ENCODE measurements at places on chromosomes 2 and 18. TPM values are rescaled to one million over a fixed set of nuclear protein-coding genes. Genes with fewer than 3 reads are reported as not detected.

GAREM1 gene
- total RNA-seq = 1.1 TPM

FTCDNL1 gene
- 1.8 TPM for total RNA-seq

COBLL1 gene
- 0.89 TPM for total RNA-seq

IKZF2 gene
- 5.2 TPM for total RNA-seq

TBC1D8 gene
- total RNA-seq = 9.5 TPM

DNAJC5G gene
- total RNA-seq = not detected

CYP26B1 gene
- total RNA-seq = 5.4 TPM

RAB6C gene
- not detected for total RNA-seq

CMPK2 gene
- total RNA-seq = 6.6 TPM

LRRTM1 gene
- total RNA-seq = not detected

CDH19 gene
- total RNA-seq = not detected

MAP3K19 gene
- not detected for total RNA-seq

RGPD8 gene
- total RNA-seq = 7.9 TPM

INO80D gene
- total RNA-seq = 1.1 TPM

- DNase-seq = no peak
Measured at GRCh38 chr2:182298456-182298855, 128.4 kb downstream of the PDE1A start.

DNA sequence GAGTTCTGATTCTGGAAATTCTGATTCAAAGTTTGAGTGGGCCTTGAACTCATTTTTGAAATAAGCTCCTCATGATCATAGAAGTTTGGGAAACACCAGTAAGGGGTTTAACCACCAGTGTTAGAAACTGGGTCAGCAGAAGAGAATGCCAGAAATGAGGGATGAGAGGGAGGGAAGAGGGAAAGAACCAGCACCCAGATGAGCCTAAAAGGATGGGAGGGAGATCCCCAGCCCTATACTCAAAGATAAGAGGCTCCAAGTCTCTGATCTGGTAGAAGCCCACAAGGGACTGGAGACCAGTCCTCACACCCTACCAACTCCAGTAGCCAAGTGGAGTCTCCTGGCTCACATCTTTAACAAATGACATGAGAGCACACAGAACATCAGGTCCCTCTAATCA, 305.0 kb upstream of the NRP2 start:
- DNase-seq = no peak

GRCh38 chr2:38701542-38701941, 35.6 kb downstream of the GALM start:
- DNase-seq = no peak

GRCh38 chr2:56648802-56649201, 465.0 kb downstream of the CCDC85A start:
- DNase-seq = no peak

GRCh38 chr2:101435001-101435862, 39.7 kb downstream of the RFX8 start:
- no peak for DNase-seq

DNA sequence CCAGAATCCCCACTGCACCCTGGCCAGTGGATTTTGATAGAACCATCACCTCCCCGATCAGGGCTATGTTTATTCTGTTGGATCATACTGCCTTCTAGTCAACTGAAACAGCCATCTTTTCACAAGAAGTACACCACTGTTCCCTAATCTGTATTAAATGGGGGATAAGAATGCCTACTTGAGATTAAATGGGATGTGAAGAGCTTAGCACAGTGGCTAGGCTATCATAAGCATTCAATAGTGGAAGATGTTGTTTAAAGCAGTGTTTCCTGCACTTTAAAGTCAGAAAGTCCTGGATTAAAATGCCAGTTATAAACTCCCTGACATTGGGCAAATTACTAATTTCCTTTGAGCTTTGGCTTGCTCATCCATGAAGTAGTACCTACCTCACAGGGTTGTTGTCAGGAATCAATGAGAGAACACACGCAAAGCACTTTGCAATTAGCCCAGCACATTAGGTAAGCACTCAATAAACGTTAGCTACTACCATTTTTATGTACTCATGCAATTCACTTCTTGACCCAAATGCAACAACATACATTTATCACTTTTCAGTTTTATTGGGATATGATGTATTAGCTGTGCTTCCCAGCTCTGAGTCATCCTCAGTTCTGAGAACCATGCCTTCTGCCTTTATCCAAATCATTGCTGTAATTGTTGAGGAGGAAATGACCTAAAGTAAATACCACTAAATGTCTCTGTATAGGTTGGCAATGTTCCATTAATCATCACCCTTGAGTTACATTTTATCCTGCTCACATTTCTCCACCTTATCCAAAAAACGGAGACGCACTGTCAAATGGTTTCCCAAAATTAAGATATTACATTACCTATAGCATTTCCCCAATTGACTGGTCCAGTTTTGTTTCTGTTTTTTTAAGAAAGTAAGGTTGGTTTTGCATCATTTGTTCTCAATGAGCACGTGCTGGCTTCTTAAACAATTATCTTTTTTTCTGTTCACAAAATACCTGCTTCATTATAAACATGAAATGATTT, 2.1 kb downstream of the TMEM247 start:
- peak; percentile 46 for DNase-seq

DNA sequence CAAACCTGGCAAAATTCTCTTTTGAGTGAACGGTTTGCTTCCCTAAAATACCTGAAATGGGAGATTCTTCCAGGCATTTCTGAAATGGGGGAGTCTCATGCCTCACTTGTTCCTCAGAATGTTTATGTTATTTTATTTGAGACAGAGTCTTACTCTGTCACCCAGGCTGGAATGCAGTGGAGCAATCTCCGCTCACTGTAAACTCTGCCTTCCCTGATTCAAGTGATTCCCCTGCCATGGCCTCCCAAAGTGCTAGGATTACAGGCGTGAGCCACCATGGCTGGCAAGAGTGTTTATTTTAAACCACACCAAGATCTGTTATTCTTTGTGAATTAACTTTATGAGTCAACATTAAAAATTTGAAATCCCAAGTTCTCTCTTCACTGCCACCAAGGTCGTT, 6.4 kb upstream of the FHL2 start:
- DNase-seq = peak; percentile 79

- DNase-seq = no peak
Measured at GRCh38 chr18:39299152-39299551, 1733.6 kb upstream of the CELF4 start.

GRCh38 chr18:79899609-79900445, 51.6 kb downstream of the SLC66A2 start:
- no peak for DNase-seq

DNA sequence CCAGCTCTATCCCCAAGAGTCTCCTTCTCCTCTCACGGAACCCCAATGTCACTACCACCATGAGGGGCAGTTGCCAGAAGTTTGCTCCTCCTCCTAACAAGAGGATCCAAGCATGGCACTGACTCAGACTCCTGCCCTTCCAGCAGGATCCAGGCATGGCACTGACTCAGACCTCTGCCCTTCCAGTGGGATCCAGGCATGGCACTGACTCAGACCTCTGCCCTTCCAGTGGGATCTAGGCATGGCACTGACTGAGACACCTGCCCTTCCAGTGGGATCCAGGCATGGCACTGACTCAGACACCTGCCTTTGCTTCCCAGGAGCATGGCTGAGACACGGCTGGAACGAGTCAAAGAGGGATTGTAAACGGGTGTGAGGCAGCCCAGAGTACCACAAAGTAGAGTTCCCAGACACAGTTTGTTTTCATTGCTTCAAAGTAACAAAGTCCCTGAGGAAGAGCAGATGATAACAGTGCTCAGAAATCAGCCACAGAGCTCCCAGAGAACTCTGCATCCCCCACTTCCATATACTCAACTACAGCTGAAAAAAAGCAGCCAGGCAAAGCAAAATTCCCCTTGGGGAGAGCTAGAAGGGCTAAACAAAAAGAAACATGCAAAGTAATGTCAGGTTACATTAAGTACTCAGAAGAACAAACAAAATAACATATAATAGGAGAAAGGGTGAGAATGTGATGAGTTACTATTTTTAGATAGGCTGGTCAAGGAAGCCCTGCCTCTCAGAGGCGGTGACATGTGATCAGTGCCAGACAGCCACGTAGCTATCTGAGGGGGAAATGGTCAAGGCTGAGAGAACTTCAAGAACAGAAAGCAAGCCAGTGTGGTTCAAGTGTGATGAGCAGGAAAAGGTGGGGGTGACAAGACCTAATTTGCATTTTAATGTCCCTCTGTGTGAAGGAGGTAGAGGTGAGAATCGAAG, 3.0 kb downstream of the BUB1 start:
- DNase-seq = peak; percentile 80

GRCh38 chr18:6718267-6718666, 11.2 kb upstream of the ARHGAP28 start:
- DNase-seq = peak; percentile 14

DNA sequence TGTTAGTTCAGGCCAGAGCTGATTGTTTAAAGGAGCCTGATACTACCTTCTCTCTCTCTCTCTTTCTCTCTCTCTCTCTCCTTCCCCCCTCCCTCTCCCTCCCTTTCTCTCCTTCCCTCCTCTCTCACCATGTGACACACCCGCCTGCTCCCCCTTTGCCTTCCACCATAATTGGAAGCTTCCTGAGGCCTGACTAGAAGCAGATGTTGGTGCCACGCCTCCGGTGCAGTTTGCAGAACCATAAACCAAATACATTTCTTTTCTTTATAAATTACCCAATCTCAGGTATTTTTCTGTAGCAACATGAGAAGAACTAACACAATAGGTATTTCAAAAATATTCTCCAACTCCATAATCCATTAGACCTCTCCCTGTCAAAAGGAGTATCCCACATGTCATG, 62.4 kb downstream of the ANKRD62 start:
- DNase-seq = no peak

DNA sequence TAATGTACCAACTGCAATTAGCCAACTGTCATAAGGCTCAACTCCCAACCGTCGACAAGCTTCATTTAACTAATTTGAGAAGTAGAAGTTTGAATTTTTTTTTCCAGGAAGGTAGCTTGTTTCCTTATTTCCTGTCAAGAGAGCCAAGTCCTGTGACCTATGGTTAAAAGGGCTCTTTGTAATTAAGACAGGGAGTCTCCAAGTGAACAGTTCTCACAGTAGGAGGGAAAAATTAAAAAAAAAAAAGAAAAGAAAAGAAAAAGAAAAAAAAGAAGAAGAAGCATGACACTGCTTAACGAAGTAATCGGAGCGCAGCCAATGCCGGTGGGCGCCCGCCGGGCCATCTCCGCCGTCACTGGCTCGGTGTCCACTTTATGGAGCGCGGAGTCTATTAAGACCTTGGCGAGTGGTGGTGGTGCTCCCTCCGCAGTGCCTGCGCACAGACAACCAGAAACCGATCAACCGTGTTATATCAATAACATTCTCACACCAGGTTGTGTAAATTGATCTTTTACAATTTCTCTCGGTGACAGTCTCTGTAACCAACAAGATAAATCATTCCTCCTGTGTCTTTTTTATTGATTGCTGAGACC, 197.2 kb upstream of the POU3F3 start:
- no peak for DNase-seq

DNA sequence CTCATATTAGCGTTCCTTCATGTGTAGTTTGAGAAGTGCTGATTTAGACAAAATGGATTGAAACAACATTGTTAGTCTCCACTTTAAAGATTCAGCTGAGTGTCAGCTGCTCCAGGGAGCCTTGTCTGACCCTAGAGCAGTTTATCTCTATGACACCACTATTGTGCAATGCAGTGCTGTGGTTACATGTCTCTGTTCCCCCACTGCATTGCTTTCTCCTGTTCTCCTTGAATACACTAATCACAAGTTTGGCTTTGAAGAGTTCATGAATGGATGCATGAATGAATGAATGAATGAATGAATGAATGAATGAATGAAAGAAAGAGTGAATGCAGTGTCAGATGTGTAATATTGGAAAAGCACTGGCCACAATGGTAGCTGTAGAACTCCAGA, 38.3 kb downstream of the GCG start:
- DNase-seq = no peak

DNA sequence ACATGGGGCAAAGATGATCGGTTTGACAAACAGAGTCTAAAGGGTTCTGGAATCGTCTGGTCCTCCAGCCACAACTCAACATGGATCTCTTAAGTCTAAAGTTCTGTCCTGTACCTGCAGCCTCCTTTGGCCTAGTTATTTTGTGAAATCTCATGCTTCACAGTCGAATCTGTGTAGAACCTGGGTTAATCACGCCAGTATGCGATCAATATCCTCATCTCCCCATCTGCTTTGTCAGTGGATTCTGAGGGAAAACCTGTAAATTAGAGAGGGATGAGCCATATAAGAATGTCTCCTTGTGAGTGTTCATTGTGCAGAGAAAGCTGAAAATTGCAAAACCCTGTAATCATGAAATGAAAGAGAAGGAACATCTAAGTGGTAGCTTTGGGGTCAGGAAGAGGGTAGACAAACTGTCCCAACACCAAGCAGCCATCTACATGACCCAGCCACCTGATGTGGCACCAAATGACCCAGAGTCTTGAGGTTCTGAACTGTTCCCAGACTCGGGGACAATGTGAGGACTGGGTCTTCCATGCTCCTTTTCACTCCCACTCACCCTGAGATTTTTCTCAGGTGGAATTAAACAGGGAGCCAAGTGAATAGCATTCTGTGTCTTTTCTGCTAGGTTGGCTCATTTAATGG, 175.6 kb downstream of the ALPK2 start:
- no peak for DNase-seq

GRCh38 chr2:235365743-235366142, 128.1 kb upstream of the AGAP1 start:
- no peak for DNase-seq

- DNase-seq = no peak
Measured at GRCh38 chr2:219087848-219088247, 27.1 kb upstream of the IHH start.

GRCh38 chr2:240209493-240209892, 69.0 kb upstream of the OTOS start:
- DNase-seq = no peak

DNA sequence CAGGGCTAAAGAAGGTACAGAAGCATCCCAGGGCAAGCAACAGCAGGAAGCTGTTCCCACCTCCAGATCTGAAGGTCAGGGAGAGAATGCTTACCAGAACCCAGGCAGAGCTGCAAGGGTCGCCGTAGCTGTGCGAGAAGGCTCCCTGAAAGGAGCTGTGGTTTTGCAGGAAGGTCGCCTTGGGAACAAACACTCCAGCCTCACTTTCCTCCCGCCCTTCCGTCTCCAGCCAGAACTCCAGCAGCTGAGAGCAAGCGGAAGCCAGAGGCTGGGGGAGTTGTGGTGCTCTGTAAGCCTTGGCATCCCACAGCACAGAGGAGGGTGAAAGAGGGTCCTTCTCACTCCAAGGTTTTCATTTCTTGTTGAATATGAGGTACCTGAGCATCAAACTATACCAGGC, 18.3 kb upstream of the ICOS start:
- DNase-seq = no peak

- no peak for DNase-seq
Measured at GRCh38 chr2:66113988-66114625, 320.8 kb upstream of the MEIS1 start.
